Naive B cell (primary cell): ENCODE measurements at places on chromosomes 13 and 19.

DNA sequence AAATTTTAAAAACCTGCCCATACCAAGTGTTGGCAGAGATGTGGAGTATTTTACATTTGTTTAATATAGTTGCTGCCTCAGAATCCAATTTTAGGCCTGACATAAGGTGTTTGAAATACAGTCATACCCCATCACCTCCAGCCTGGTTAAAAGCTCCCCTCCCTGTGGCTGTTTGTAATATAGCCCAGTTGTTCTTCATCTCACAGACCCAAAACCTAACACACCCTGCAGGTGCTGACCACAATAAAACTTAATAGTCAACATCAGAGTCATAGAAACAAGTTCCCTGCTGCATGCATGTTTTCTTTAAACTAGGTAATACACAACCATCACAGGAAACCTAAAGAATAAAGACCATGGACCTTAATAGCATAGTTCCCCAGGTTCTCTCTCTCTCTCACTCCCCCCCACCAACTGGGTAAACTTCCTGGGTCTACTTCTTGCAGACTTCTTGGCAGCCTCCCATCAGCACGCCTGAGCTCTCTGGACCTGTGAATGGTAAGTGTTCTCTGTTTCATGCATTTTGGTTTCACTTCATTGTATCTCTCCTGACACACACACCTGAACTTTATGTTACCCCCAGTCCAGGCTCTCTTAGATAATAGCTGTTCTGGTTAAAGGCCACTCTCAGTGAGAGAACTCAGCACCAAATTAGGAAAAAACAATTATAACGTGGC is 1369.9 kb downstream of the EFNB2 start:
- DNase-seq, result no peak

GRCh38 chr13:99347911-99348451 is 40.8 kb upstream of the GPR183 start:
- DNase-seq, result no peak

- DNase-seq, result no peak
Observed at GRCh38 chr19:16416991-16417390, 54.8 kb downstream of the EPS15L1 start.

DNA sequence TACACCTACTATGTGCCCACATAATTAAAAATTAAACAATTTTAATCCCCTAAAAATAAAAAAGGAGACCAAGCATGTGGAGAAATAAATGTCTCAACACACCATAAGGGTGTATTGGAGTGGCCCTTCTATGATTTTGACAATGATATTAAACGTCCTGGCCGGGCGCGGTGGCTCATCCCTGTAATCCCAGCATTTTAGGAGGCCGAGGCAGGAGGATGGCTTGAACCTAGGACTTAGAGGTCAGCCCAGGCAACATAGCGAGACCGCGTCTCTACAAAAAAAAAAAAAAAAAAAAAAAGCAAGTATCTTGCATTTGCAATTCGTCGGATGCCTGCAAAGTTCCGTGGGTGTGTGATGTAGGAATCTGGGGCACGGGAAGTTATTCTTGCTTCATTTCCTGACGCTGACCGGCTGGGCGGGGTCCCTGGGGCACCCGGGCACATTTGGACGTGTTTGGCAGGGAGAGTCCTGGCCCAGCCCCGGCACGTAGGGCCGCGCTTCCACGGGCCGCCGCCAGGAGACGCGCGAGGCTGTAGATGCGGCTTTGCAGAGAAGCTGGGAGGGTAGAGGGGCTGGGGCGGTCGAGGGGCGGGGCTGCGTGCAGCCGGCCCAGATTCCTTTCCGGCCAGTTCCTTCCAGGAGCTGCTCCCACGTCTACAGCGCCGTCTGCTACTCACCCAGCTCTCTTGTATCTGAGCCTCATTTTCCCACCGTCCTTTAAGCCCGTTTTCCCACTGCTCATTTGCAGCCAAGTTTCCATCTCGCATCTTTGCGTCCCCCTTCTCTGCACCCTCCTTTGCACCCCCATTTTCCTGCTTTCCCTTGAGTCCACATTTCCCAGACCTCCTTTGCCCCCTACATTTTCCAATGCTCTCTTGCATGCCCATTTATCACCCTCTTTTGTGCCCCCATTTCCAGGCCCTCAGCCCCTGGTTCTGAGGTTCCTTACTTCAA is 2.2 kb upstream of the TSPAN16 start:
- DNase-seq, result peak; percentile 73

DNA sequence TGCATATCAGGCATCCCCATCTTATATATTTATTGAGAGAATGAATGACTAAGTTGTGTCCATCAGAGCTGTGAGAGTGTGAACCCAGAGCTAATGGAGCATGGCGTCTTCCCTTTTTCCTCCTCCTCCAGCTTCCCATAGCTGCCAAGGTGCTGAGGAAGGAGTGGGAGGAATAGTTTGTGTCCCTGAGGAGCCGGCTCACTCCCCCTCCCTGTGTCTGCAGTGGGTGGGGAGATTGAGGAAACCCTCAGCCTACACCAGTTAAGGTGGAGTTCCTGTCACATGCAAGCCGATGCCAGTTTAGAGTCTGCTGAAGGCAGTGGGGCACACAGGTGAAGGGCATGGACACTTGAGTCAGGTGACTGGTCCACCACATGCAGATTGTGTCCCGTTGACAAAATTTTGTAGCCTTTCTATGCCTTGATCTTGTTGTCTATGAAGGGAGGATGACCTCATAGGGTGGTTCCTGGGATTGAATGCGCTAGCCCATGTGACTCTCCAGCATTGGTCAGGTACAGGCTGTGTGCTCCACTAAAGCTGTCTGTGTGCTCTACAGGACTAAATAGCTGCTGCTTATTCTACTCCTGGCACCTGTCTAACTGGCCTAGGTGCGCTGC is 47.6 kb upstream of the GPI start:
- DNase-seq, result no peak

DNA sequence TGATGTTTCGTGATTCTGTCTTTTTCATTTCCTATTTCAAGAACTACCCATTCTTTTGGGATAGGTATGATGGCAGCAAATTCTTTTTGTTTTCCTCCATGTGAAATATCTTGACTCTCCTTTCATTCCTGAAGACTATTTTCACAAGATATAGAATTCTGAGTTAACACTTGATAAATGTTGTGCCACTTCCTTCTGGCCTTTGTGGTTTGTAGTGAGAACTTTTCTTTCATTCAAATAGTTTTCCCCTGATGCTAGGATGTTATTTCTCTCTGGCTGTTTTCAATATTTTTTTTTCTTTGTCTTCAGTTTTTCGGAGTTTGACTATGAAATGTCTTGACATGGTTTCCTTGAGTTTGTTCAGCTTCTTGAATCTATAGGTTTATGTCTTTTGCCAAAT is 8.3 kb upstream of the TUBGCP3 start:
- no peak for DNase-seq

DNA sequence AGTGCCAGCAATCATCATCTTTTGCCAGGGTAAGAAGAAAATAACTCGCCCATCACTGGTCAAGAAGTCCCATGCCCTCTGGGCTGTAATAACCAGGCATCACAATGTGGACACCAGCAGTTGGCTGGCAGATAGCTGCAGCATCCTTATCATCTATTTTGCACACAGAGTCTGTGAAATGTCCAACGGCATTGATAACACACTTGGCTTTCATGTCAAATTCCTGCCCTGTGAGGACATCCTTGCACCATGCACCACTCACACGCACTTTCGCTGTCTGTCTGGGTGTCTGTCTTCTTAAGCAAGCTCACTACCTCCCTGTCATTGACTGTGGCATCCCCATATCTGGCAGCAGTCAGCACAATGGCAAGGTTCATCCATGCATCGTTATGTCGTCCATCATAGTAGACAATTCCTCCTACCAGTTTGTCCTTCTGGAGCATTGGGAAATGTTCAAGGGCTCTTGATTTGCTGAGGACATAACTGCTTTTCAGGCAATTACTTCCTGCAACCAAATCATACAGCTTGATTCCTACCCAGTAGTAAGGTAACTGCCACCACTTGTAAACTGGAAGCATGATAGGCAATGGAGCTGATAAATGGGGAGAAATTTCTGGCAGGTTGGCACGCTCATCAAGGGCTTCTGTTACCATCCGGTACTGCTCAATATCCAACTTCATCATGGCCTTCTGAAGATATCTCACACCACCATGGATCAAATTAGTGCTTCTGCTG is 6.8 kb upstream of the ZSCAN5A start:
- DNase-seq, result no peak

DNA sequence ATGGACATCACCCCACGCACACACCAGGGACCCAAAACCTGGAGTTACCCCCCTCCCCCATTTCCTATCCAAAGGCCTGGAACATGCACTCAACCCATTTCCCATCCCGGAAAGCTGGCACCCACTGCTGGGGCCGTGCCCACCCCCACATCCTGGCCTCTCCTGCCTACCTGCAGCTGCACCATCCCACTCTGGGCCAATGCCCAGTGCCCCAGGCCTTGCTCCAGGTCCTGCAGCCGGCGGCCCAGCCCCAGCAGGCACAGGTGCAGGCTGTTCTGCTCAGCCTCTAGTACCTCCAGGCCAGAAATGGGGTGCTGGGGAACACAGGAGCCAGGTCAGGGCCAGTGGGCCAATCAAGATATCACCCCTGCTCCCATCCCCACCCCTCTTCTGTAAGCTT is 1.7 kb downstream of the SYNE4 start:
- no peak for DNase-seq

- no peak for DNase-seq
Observed at GRCh38 chr13:49066856-49067255, 91.1 kb downstream of the FNDC3A start.

DNA sequence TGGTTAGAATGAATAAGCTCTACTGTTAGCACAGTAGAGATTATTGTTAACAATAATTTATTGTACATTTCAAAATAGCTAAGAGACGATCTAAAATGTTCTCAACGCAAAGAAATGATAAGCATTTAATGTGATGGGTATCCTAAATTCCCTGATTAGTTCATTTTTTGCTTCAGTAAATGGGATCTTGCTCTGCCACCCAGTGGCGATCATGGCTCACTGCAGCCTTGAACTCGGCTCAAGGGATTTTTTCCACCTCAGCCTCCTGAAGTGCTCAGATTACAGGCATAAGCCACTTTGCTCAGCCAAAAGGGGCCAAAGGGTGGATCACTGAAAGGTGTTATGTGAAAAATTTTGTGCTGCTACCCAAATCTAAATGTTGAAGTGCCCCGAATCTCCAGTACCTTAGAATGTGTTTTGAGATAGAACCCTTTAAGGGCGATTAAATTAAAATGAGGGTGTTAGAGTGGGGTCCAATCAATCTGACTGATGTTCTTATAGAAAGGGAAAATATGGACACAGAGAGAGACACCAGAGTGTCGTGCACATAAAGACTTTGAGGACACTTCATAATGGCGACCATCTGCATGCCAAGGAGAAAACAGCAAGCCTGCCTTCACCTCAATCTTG is 31.5 kb upstream of the ZNF766 start:
- DNase-seq, result peak; percentile 48

DNA sequence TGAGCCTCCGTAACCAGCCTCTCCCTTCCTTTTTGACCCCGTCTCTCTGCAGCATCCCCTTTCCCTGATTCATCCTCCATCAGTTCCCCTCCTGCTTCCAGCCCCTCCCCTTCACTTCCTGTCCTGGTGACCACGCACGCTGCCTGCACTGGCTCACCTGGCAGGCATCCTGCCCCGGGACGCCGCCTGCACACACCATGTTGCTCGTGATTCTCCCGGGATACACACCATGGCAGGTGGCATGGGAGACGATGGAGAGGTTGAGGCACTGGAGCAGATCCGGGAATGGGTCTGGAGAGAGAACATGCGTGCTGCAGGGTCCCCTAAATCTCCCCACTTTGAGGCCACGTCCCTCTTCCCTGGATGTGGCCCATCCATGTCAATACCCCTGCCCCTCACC is 4.2 kb downstream of the KLK12 start:
- no peak for DNase-seq

DNA sequence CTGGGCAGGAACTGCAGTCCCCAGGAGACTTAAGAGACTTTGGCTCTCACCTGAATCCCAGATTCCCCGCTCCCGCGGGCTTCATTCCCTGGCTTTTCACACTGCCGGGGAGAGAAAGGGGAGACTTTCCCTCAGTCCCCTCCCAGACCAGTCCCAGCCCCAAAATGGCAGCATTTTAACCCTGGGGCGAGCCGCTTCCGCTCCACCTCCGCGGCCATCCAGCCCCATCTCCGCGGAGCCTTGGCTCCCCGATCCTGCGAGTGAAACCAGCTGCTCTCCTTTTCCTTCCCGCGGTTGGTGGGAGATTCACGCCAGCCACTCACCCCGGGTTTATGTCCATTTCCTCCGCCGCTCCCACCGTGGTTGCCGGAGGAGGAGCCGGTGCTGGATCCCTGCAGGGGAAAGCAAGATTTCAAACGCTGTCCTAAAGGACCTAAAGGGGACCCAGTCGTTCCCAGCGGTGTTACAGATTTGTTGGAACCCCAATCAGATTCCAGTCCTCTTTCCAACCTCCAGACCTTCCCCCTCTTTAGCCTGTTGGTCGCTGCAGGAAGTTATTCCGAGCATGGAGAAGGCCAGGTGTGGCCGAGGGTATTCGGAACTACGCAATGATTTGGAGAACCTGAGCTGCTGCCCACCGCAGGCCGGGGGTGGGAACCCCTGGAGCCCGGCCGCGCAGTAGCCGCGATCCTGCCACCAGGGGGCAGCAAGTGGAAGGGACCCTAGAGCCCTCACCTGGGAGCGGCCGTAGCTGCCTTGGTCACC is 3.4 kb downstream of the DMKN start:
- DNase-seq, result peak; percentile 68

GRCh38 chr19:1102407-1103131 is 1.2 kb upstream of the GPX4 start:
- no peak for DNase-seq

- no peak for DNase-seq
Observed at GRCh38 chr13:97100821-97101220, 106.5 kb upstream of the OXGR1 start.

GRCh38 chr13:75643693-75644092 is 7.6 kb downstream of the LMO7 start:
- DNase-seq, result no peak

DNA sequence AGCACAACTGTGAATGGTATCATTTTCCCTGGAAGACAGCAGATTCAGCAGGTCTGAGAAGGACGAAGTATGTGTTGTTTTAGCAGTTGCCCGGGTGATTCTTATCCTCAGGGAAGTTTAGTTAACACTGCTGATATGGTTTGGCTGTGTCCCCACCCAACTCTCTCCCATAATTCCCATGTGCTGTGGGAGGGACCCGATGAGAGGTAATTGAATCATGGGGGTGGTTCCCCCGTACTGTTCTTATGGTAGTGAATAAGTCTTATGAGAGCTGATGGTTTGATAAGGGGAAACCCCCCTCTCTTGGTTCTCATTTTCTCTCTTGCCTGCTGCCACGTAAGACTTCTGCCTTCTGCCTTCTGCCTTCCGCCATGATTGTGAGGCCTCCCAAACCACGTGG is 81.0 kb upstream of the UBAC2 start:
- peak; percentile 9 for DNase-seq

DNA sequence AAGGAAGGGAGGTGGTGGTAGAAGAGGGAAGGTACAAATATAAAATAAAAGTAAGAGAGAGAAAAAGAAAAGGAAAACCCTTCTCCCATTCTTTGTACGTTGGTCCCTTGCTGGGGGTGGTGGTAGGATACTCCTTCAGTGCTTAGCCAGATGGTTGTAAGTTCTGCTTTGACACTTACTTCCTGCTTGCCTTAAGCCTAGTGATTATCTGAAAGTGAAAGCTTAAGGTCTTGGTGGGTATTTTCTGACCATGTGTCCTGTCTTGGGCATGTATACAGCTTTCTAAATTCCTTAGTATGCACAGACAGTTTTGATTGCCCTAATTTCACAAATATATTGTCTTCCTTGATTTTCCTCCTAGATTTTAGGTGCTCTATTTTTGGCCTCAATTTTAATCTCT is 314.8 kb downstream of the PCDH17 start:
- DNase-seq, result no peak

GRCh38 chr13:51326777-51327176 is 12.7 kb upstream of the SERPINE3 start:
- no peak for DNase-seq

- DNase-seq, result no peak
Observed at GRCh38 chr19:32201211-32201610, 144.2 kb upstream of the ZNF507 start.
